ENCODE measurements at places on chromosomes 4 and X.

DNA sequence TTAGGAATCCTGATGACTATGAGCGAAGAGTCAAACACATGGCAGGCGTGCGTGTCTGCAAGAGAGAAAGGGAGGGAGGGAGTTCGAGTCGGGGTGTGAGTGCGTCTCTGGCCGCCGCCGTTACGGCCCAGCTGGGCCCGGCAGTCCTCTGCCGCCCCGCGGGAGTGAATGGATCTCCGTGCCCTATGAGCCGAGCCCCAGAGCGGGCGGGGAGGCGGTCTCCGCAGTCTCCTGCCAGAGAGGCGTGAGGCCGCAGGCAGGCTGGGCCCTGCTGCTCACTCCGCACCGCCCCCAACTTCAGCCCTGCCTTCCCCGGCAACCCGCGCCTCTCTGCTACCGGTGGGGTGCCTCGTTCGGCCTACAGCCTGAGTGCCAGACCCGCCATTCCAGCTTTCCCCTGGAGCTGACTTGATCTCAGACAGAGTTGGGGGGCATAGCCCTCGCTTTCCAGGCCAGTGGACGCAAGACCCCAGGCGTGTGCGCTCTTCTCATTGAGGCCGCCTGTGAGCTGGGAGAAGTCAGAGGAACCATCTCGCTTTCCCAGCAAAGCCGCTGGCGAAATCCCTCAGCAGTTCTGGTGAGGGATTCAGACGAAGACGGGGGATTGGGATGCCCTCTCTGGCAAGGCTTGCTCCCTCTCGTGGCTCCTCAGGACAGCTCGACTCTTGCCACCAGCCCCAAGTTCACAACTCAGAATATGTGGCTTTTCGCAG, 1.4 kb downstream of the SLC16A2 start:
- DNase-seq = no peak

- no peak for DNase-seq
Observed at GRCh38 chr4:173522951-173523395, 7.1 kb downstream of the HAND2 start.

GRCh38 chr4:165627548-165627947, 245.5 kb upstream of the TLL1 start:
- DNase-seq = no peak

DNA sequence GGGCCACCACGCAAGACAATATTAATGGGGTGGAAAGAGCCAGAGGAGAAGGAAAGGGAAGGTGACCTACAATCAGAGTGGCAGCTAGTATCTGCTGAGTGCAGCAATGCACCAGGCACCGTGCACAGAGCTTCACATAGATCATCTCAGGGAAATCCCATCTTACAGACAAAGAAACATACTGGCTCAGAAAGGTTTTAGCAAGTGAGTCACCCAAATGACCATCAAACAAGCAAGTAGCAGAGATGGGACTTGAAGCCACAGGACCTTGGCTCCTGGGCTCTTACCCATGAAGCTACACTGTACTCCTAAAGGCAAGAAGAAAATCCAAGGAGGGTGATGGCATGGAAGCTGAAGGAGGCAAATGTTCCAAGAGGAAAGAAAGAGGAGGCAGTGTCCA, 6.8 kb downstream of the ANXA5 start:
- no peak for DNase-seq

GRCh38 chrX:4240541-4241194, 527.2 kb upstream of the PRKX start:
- no peak for DNase-seq

DNA sequence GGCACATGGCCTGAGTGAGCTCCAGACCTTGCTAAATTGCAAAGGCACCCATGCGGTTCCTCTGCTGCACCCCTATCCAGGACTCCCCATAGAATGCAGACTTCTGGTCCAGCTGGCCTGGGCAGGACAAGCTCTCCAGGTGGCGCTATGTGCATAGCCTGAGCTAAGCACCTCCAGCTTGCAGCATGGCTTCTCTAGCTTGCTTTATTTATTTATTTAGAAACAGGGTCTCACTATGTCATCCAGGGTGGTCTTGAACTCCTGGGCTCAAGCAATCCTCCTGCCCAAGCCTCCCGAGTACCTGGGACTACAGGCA, 5.5 kb upstream of the WFS1 start:
- DNase-seq = no peak

DNA sequence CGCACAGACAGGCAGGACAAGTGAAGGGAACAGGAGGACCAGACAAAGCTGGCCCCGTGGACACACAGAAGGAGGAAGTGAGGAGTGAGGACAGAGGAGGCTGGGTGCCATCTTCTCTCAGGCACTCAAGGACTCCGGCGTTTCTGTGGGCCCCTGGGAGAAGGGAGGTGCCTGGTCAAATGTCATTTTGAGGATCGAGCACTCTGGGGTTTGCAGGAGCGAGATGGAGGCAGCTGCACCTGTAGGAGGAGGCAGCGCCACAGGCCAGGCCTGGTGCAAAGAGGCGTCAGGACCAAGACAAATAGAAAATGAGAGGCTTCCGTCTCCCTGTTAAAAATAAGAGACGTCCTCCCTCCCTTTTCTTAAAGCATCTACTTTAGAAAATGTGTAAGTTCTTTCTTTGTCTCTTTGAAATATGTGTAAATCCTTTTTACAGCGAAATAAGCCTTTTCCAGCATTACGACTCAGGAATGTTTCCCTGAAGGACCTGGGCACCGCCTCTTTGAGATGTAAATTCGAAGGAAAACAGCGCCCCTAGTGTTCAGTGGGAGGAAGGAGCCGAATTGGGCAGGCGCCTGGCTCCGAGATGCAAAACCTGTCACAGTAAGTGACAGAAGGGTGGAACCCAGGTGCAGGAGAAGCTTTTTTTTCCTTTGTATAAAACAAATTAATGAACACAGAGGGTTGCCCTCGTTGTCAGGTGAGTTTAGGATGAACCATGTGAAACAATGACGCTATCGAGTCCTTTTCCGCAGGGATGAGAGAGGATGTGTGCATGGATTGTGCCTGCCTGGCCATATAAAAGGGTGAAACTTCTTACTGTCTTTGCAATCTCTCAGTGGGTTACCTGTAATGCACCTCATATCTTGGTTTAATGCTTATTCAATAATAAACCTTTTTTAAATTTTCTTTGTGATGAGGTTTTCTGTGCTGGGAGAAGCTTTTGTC, 1.4 kb upstream of the C4orf50 start:
- DNase-seq = no peak

DNA sequence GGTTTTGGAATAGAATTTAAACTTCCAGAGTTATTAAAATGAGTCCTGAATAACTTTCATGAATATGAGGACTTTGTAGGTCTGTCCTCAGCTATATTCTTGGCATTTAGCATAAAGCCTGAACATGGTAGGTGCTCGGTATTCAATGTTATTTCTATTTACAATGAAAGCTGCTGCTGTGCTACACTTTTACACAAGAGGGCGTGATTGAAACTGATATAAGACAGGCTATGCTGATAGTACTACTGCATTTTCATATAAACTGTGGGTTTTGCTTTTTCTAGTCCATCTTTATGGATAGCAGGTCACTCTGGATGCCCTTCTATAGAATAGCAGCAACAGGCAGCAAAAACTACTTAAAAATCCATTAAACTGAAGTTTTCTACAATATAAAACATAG, 12.3 kb upstream of the GNPDA2 start:
- DNase-seq = no peak

- DNase-seq = no peak
Observed at GRCh38 chr4:148790691-148791090, 348.5 kb upstream of the NR3C2 start.

GRCh38 chr4:100826808-100827548, 309.2 kb upstream of the EMCN start:
- no peak for DNase-seq

GRCh38 chr4:161601011-161601410, 562.8 kb downstream of the FSTL5 start:
- DNase-seq = no peak

DNA sequence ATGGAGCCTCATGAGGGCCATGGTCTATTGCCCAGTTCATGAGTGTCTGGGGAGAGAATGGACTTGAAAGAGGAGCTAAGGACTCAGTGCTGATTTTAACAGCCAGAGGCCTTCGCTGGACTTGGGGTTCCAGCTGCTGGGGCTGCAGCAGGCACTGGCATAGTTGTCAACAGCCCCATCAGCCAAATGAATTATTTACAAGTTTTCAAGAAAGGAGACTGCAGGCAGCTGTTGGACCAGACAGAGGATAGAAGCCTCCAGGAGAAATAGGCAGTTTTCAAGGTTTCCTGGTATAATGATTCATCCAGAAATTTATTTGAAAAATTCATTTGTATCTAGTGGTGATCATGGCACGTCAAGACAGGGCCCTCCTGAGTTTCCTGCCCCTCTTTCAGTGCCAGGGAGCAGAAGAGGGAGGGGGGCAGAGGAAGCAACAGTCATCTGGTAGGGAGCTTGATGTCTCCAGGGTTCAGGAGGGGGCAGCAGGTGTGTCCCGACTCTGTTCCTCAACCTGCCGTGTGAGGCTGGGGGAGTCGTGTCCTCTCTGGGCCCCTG, 63.1 kb upstream of the GPR78 start:
- DNase-seq = no peak

GRCh38 chr4:139740531-139741041, 75.0 kb downstream of the MGST2 start:
- no peak for DNase-seq

DNA sequence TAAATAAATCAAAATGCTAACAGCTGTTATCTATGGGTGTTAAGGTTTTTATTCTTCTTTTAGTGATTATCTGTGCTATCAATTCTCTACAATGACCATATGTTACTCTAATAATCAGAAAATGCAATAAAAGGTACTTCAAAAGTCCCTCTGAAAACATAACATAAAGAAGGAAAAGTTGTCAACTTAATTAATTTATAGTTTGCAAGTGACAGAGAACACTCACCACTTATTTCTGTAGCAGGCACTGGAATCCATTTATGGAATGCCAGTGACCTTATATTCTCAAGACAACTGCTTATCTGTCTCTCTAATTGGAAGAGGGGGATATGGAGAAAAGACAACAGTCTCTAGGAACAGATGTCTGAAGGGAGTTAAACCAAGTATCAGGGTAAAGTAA, 25.6 kb upstream of the PLS3 start:
- no peak for DNase-seq

GRCh38 chrX:56661193-56661592, 67.8 kb upstream of the NBDY start:
- no peak for DNase-seq

- DNase-seq = no peak
Observed at GRCh38 chr4:5972571-5972970, 45.7 kb downstream of the C4orf50 start.

GRCh38 chr4:141922236-141922635, 285.9 kb downstream of the IL15 start:
- no peak for DNase-seq

DNA sequence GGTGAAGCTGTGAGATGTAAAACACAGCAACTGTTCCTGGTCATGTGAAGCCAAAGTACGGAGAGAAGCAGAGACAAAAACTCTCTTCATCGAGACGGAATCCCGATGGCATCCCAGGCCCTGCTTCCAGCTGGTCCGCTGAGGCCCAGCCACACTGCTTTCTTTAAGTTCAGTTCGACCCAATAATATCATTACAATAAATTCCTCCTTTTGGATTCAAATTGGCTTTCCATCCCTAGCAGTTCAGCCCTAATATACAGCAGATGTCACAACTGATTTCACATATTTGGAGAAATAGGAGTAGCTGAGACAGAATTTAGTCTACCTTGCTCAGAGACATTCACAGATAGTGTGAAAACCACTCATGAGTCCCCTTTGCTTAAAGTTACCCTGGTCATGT, 98.3 kb upstream of the SPRY1 start:
- DNase-seq = no peak

GRCh38 chr4:127667772-127668171, 35.0 kb downstream of the INTU start:
- no peak for DNase-seq

GRCh38 chr4:149465955-149466354, 349.7 kb downstream of the IQCM start:
- no peak for DNase-seq

GRCh38 chr4:14857475-14857874, 144.8 kb upstream of the CPEB2 start:
- DNase-seq = no peak

- DNase-seq = no peak
Observed at GRCh38 chr4:173424899-173425805, 26.2 kb upstream of the SCRG1 start.

- no peak for DNase-seq
Observed at GRCh38 chrX:103098488-103098887, 5.5 kb upstream of the NXF3 start.

GRCh38 chrX:153595387-153595786, 3.6 kb downstream of the CCNQ start:
- no peak for DNase-seq

DNA sequence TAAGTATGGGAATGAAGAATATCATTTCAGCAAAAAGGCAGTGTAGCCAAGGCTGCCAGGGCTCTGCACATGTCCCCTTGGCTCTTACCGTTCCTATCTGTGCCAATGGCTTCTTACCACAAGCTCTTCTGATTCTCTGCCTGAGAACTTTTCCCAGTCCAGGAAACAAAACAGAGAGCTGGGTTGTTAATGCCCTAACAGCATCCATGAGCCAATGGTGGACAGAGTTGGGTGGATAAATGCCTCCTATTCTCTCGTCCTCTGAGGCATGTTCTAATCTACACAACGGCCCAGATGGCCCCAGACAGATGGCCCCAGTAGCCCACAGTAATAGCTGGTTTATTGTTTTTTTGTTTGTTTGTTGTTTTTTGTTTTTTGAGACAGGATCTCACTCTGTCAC, 28.0 kb downstream of the SCD5 start:
- no peak for DNase-seq

GRCh38 chr4:2842687-2843262, 869 bp upstream of the ADD1 start:
- DNase-seq = no peak

GRCh38 chr4:53208753-53209152, 157.1 kb downstream of the SCFD2 start:
- no peak for DNase-seq

DNA sequence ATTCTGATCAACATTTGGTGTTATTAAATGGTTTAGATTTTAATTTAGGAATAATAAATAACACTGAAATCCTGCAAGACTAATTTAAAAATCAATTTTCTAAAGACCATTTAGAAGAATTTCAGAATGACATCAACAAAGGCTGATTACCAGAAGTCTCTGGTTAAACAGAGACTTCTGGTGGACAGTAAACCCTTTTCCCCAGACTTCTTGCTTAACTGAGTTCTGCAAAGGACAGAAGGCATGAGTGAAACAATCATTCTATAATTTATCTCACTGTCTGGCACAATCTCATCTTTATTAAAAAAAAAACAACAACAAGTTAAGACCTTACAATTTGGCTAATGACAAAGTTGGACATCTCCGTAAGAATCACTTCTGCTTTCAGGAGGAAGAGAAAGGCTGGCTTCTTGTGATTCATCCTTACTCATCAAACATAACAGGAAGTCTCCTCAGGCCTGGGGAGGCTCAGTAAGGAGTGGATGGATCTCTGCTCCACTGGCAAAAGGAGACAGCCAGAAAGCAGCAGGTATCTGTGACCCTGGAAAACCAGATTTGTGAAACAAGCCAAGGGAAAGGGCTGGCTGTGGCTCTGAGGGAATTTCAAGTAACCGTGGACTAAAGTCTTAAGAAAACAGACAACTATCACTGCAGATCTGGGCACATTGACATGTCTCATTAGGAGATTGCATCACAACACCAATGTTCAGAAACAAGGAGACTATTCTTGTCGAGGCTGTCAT, 908 bp upstream of the TLR6 start:
- DNase-seq = no peak
